ENCODE measurements at places on chromosomes 16 and 17.
A peak's percentile ranks its signal among the peaks of the same experiment; 100 is the strongest.

GRCh38 chr17:60601447-60602384, 1.7 kb downstream of the PPM1D start:
- peak; percentile 48 for DNase-seq

- no peak for DNase-seq
Observed at GRCh38 chr17:81417049-81417878, 22.0 kb downstream of the BAHCC1 start.

DNA sequence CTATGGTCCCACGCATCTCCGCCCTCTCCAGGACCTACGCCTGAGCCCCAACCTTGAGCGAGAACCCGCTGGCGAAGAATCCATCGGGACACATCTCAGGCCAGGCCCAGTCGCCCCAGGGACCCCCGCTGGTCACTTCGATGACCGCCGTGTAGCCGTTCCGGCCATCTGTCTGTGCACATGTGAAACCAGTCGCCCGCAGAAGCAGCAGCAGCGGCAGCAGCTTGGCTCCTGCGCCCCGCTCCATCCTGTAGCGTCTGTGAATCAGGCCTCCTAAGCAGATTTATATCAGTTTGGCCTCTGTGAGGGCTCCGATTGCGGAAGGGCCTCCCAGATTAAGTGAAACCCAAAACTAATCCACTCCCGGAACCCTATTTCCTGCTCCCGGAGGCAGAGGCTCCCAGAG, at the start of gene VMO1:
Gene VMO1 (minus strand): TSS at position 259 of the 406 bp plus-strand sequence. CDS start 12 bp downstream, at position 247.
- DNase-seq = no peak

GRCh38 chr17:34567691-34568465, 11.5 kb upstream of the TMEM132E start:
- DNase-seq = no peak

- peak; percentile 77 for DNase-seq
Observed at GRCh38 chr16:84277244-84277823, 17.3 kb upstream of the WFDC1 start.

GRCh38 chr17:50903604-50904517, 37.7 kb upstream of the TOB1 start:
- DNase-seq = peak; percentile 48

- DNase-seq = no peak
Observed at GRCh38 chr16:11602321-11602720, 15.6 kb upstream of the LITAF start.

DNA sequence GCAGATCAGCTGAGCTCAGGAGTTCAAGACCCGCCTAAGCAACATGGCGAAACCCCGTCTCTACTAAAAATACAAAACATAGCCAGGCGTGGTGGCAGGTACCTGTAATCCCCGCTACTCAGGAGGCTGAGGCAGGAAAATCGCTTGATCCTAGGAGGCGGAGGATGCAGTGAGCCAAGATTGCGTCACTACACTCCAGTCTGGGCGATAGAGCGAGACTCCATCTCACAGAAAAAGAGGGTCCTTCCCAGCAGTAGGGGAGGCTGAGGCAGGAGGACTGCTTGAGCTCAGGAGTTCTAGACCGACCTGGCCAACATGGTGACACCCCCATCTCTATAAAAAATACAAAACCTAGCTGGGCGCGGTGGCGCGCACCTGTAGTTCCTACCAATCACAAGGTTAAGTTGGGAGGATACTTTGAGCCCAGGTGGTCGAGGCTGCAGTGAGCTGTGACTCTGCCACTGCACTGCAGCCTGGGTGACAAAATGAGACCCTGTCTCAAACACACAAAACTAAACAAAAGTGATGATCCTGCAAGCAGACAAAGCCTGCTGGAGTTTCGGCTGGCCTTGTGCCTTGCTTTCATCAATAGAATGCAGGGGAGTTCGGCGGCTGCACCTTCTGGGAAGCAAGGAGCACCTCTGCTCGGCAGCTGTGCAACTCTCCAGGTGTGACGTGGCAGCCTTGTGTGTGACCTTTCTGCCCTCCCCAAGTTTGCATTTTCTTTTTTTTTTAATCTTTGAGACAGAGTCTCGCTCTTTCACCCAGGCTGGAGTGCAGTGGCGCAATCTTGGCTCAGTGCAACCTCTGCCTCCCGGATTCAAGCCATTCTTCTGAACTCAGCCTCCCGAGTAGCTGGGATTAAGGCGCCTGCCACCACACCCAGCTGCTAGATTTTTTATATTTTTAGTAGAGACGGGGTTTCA, 12.4 kb upstream of the YWHAE start:
- no peak for DNase-seq

DNA sequence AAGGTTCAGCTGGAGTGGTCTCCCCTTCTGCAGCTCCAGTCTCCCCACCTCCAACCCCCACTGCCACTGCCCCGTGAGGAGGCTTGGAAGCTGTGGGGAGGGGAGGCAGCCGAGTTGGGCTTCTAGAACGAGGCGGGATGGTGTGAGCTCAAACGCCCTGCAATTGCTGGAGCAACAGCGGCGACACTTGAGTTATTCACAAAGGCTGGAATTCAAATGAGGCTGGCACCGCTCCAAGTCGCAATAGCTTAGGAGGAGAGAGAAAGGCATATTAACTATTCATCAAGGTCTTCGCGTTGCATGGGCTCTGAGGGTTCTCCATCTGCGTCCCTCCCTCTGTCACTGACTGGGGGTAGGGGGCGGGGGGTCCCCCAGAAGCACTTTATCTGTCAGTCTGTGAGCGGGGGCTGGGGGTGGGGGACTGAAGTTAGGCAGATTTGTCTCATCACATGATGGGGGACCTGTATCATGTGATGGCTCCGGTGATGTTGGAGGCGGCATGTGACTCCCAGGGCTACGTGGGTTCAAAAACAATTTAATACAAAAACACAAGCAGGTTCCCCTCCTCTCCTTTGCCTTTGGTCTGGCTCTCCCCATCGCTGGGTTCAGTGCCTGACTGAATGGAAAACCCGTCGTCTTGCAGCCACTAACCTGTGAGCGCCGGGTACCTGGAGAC, 70.5 kb downstream of the RBBP6 start:
- DNase-seq = peak; percentile 24

DNA sequence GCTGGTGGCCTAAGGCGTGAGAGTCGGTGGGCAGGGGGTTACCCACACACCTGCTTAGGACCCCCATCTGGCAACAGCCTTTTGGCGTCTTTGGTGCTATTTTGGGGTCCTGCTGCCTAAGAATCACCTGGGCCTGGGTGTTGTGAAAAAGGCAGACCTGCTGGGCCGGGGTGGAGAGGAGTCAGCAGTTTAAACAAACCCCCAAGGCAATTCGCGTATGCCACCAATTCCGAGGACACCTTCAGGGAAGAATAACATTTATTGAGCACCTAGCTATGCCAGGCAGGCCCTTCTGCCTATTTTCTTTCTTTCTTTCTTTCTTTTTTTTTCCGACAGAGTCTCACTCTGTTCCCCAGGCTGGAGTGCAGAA, 53.9 kb upstream of the TOB1 start:
- no peak for DNase-seq

GRCh38 chr17:3213587-3213986, 6.1 kb downstream of the OR1A1 start:
- DNase-seq = no peak

DNA sequence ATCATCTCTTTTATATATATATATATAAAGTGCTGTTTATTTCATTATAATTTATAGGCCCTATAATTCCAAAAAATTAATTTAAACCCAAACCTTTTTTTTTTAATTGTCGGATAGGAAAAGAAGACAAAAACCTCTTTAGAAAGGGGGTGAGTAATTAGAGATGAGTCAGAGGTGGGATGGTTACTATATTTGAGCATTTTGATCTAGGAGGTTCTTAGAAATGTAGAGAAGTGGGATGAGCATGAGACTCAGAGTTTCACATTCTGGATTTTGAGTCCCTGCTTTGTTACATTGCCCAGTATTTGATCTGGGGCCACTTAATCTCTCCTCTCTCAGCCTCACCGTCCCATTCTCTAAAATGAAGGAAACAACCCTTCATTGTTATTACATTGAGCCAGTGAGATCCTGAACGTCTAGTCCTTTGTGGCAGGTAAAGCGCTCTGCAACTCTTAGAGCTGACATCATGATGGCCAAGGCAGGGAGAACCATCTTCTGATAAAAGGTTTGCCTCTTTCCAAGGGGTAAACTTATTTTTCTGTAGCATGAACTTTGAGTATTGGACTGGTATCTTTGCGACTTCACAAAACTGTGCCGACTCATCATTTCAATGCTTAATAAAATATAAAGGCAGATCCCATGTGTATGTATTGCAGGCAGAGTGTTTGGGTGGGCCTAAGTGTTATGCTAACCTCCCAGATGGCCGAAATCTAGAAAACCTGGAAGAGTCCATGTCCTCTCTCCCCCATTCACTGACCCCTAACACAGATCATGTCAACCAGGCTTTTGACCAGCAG, 21.3 kb downstream of the HS3ST3B1 start:
- no peak for DNase-seq

DNA sequence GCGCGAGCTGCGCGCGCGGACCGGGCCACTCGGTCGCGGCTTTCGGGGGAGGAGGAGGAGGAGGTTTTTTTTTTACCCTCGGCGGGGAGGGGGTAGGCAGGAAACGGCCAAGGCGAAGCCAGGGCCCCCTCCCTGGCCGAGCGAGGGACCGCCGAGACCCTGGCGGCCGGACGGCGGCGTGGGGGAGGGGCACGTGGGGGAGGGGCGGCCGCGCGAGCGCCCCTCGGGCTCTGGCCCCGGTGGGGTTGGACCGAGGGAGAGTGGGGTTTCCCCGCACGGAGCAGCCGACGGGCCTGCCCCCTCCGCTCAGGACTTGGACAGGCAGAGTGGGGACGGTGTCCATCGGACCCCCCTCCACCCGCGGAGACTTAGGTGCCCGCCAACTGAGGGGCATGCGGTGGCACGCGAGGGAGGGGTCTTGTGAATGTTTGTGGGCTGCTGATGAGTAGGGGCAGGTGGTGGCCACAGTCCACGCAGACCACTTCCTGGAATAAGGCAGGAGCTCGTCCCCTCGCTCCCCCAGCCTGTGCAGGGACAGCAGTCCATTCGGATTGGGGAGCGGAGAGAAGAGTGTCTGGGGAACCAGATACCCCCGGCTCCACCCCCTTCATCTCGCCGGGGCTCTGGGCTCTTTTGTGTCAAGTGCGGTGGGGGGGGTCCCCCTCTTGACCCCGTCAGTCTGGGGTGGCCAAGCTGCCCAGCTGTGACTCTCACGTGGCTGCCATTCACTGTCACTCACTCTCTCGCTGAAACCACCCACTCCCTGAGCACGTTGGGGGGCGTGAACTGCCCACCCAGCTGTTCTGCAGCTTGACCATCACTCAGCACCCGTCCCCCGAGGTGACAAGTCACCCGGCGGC, 3.0 kb upstream of the CHD3 start:
- DNase-seq = peak; percentile 35

- no peak for DNase-seq
Observed at GRCh38 chr17:64941045-64941444, 21.8 kb upstream of the LRRC37A3 start.

- no peak for DNase-seq
Observed at GRCh38 chr17:14318918-14319205, 18.0 kb downstream of the HS3ST3B1 start.

DNA sequence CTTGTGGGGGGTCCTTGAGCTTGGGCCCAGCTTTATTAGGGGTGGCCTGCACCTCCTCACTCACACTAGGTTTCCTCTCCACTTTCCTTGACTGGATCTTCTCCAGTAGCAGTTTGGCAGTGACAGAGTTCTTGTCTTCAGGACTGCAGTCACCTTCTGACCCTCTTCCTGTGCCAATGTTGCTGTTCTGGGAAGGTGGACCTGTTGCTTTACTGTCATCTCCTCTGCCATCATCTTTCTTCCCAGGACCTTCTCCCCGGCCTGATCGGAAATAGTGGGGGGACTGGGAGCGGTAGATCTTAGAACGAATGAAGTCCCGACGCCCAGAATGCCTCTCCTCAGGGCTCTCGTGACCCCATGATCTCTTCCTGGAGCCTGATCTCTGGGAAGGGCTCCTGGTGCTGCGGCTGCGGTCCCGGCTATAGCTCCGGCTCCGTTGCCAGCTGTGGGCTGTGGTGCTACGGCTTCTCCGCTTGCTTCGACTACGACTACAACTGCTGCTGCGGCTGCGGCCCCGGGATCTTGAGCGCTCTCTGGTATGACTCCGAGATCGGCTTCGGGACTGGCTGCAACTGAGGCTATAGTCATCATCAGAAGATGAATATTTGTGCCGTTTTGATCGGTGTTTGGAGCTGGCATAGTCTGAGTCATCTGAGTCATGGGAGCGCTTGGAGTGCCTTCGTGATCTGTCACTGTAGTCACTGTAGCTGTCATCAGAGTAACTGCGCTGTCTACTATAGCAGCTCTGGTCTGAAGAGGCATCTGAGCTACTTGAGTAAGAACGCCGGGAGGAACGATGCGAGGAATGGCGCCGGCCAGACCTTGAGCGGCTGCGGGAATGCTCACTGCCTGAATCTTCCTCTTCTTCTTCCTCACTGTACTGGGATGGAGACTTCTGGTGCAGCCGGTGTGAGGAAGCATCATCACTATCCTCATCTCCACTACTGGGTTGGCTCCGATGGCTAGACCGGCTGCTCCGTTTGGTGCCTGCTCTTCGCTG, 9.5 kb upstream of the ITGA2B start:
- no peak for DNase-seq

DNA sequence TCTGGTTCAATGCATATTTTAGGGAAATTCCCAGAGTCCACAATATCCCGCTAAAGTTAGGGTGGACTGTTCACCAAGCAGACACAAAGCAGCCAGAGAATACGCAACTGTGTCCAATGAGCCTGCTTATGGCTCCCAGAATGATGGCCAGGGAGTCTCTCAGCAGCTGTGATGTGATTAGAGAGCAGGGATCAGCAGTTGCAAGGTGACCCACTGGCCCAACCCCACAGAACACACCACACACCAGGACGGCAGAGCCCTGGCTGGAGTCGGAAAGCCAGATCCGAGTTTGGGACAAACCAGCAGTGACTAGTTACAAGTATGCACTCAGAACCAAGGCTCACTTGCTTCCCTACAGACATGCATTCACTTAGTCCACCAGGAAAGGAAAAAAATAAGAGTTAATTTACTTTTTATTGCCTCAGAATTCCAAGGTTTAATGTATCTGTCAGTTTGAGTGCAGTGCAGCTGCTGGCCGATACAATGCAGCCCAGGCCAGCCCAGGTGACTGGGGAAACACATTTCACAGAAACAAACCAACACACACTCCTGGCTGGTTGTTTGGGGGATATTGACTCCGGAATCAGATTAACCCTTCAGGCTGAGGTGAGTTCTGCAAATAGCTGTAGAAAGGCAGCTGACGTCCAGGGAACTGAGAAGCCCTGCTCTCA, 121.7 kb downstream of the HIC1 start:
- no peak for DNase-seq

DNA sequence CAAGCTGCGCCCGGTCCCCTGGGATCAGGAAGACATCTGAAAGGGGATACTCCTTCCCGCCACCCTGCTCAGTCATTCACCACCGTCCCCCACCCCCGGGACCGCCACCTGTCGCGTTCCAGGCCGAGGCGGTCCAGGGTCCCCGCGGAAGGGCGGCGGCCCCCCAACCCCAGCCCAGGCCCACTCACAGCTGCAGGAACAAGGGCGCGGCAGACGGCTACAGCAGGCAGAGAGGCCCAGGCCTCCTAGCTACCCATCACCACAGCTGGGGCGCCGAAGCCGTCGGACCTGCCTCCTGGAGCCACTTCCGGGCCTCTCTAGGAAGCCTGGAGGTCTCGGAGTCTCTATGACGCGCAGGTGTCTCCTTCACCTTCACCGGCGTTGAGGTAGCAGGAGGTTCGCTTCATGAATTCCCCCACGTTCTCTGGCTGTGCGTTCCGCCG, at the start of gene SDR42E1:
Gene SDR42E1 (minus strand): TSS at position 272 of the 443 bp plus-strand sequence. CDS start 10,612 bp downstream, outside the sequence.
- peak; percentile 35 for DNase-seq

GRCh38 chr17:43823350-43824084, 9.4 kb downstream of the MPP3 start:
- DNase-seq = no peak
